ENCODE measurements at places on chromosomes 12 and 14. TPM values are rescaled to one million over a fixed set of nuclear protein-coding genes. Genes with fewer than 3 reads are reported as not detected.

RNASE3 gene
- total RNA-seq: not detected

FAR2 gene
- 13.3 TPM for total RNA-seq

TNS2 gene
- total RNA-seq: 232 TPM

CLEC7A gene
- 51.1 TPM for total RNA-seq

OTOGL gene
- 0.09 TPM for total RNA-seq

DNA sequence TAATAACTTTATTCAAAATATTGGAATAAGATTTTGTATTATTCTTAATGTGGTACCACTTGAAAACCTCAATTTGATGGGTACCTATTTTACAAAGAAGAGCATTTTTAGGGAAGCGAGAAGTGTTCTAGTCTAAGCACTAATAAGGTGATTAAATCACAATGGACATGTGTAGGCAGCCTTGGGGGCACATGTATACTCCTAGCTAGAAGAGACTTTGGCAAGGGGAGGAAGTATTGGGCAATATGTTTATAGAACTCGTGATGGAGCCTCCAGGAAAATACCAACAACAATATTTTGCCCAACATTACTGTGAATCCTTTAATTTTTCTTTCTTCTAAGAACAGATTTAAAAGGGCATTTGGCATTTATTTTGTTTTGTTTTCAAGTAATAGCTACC is 280.3 kb downstream of the ADAMTS20 start:
- no peaks in the 10 kb centered on the region for H3K4me1 ChIP-seq
- no peaks in the 10 kb centered on the region for H3K27me3 ChIP-seq
- H3K36me3 ChIP-seq: no peaks in the 10 kb centered on the region
- H3K27ac ChIP-seq: no peak overlapping the region
- no peak overlapping the region for H3K4me3 ChIP-seq

GRCh38 chr14:94370524-94370910 is 17.9 kb downstream of the SERPINA1 start:
- peak; percentile 21 for DNase-seq
- no peaks in the 10 kb centered on the region for H3K27me3 ChIP-seq
- no peak overlapping the region for H3K27ac ChIP-seq
- H3K4me1 ChIP-seq: no peaks in the 10 kb centered on the region
- no peak overlapping the region for H3K4me3 ChIP-seq

- no peaks in the 10 kb centered on the region for H3K36me3 ChIP-seq
- H3K27me3 ChIP-seq: no peaks in the 10 kb centered on the region
- no peaks in the 10 kb centered on the region for H3K4me1 ChIP-seq
- no peak for DNase-seq
These were observed 45.6 kb upstream of the SGPP1 start for GRCh38 chr14:63773504-63773903.

DNA sequence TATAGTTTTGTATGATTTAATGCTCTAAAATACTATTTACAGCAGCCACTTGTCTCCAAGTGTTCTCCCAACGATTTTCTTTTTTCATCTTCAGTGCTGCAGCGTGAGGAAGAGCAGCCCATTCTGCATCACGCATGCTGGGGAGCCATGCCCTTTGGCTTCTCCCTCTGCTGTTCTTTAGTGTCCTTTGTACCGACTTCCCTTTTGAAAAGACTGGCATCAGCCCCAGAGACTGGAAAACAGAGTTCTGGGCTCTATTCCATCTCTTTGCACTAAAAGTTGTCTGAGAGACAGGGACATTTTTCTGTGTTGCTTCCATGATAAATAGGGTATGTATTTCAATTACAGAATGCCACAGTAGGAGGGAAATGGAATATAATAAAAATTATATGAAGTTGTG is 105.1 kb downstream of the RERG start:
- H3K36me3 ChIP-seq: no peaks in the 10 kb centered on the region
- no peaks in the 10 kb centered on the region for H3K4me1 ChIP-seq
- H3K4me3 ChIP-seq: no peak overlapping the region
- no peak overlapping the region for H3K27ac ChIP-seq
- no peak for DNase-seq
- no peaks in the 10 kb centered on the region for H3K27me3 ChIP-seq

GRCh38 chr14:93879362-93879983 is 47.7 kb upstream of the FAM181A start:
- no peaks in the 10 kb centered on the region for H3K36me3 ChIP-seq
- H3K4me1 ChIP-seq: peaks cover 5% of the 10 kb centered on the region
- H3K4me3 ChIP-seq: peak overlapping the region; percentile 19
- no peaks in the 10 kb centered on the region for H3K27me3 ChIP-seq
- peak overlapping the region; percentile 60 for H3K27ac ChIP-seq

DNA sequence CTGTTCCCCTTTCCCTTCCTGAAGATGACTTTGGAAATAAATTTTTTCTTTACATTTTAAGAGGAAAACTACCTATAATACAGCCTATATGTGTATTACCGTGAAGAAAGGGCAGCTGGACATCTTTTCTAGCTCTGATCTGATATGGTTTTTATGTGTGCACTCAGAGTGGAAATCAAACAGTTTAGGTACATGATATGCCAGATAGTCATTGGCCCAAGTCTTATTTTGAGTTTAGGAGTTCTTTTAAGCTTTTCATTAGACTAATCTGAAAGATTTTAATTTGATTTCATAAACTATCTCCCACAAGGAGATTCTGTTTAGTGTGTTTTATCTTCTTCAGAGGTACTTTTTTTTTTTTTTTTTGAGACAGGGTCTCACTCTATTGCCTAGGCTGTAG is 48.8 kb downstream of the KIAA0586 start:
- H3K36me3 ChIP-seq: peaks cover 16% of the 10 kb centered on the region
- DNase-seq: no peak
- H3K27me3 ChIP-seq: no peaks in the 10 kb centered on the region
- H3K4me1 ChIP-seq: no peaks in the 10 kb centered on the region
- no peak overlapping the region for H3K27ac ChIP-seq
- H3K4me3 ChIP-seq: no peak overlapping the region

DNA sequence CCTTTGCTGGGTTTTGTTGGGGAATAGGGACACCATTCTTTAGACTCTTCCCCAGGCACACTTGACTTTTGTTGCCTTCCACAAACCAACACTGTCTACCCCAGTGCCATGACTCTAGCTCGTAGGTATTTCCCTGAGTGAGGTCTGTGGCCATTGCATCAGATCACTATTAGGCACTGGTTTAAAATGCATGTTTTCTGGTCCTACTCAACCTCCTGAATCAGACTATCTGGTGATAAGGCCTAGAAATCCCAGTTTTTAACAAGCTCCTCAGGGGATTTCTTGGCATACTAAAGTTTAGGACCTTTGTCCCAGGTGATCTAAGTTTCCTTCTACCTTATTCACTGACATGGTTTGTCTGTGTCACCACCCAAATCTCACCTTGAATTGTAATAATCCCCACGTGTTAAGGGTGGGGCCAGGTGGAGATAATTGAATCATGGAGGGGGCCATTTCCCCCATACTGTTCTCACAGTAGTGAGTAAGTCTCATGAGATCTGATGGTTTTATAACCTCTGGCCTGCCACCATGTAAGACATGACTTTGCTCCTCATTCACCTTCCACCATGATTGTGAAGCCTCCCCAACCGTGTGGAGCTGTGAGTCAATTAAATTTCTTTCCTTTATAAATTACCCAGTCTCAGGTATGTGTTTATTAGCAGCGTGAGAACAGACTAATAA is 87.8 kb upstream of the PSMC1 start:
- no peak overlapping the region for H3K27ac ChIP-seq
- H3K4me1 ChIP-seq: no peaks in the 10 kb centered on the region
- H3K27me3 ChIP-seq: peaks cover 21% of the 10 kb centered on the region
- no peaks in the 10 kb centered on the region for H3K36me3 ChIP-seq
- no peak for DNase-seq

DNA sequence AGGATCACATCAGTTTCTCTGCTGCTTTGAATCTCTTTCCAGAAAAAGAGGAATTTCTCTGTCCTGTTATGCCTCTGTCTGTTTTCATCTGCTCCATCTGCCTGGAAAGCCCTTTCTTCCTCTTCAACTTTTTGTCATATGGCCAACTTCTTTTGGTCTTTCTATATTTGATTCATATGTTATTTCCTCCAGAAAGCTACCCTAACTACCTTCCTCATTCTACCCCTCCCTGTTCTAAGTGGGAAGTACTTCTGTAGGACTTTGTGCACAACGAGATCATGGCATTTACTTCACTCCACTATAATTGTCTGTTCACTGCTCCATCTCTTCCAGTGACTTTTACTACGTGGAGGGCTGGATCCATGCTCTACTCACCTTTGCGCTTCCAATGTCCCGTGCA is 5.9 kb downstream of the CLEC4D start:
- H3K4me3 ChIP-seq: no peak overlapping the region
- no peak for DNase-seq
- no peak overlapping the region for H3K27ac ChIP-seq
- H3K36me3 ChIP-seq: no peaks in the 10 kb centered on the region
- no peaks in the 10 kb centered on the region for H3K4me1 ChIP-seq
- H3K27me3 ChIP-seq: no peaks in the 10 kb centered on the region

DNA sequence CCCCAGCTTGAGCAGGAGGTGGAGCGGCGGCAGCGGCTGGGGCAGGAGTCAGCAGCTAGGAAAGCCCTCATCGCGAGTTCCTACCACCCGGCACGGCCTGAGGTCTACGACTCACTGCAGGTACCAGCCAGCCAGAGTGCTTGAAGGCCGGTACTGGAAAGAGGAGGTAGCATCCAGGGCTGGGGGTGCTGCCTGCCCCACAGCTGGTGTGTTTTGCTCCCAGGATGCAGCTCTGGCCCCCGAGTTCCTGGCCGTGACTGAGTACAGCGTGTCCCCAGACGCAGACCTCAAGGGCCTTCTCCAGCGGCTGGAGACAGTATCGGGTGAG is 1.6 kb downstream of the OGFOD2 start:
- no peak overlapping the region for H3K27ac ChIP-seq
- no peaks in the 10 kb centered on the region for H3K36me3 ChIP-seq
- H3K4me1 ChIP-seq: peaks cover 39% of the 10 kb centered on the region
- no peaks in the 10 kb centered on the region for H3K27me3 ChIP-seq
- peak overlapping the region; percentile 97 for H3K4me3 ChIP-seq
- peak; percentile 65 for DNase-seq

GRCh38 chr12:132030367-132031038 is 80.8 kb downstream of the EP400 start:
- no peaks in the 10 kb centered on the region for H3K27me3 ChIP-seq
- no peak for DNase-seq
- no peak overlapping the region for H3K4me3 ChIP-seq
- peaks cover 100% of the 10 kb centered on the region for H3K36me3 ChIP-seq
- no peak overlapping the region for H3K27ac ChIP-seq

- H3K27ac ChIP-seq: no peak overlapping the region
- DNase-seq: peak; percentile 52
- H3K4me1 ChIP-seq: no peaks in the 10 kb centered on the region
- H3K27me3 ChIP-seq: peaks cover 13% of the 10 kb centered on the region
- H3K36me3 ChIP-seq: no peaks in the 10 kb centered on the region
These were observed 400.2 kb downstream of the TMEM121 start for GRCh38 chr14:105926373-105927095.

- H3K27me3 ChIP-seq: peaks cover 10% of the 10 kb centered on the region
- no peak overlapping the region for H3K4me3 ChIP-seq
- DNase-seq: no peak
- H3K36me3 ChIP-seq: no peaks in the 10 kb centered on the region
These were observed 2.6 kb upstream of the KRT79 start for GRCh38 chr12:52836491-52837412.

DNA sequence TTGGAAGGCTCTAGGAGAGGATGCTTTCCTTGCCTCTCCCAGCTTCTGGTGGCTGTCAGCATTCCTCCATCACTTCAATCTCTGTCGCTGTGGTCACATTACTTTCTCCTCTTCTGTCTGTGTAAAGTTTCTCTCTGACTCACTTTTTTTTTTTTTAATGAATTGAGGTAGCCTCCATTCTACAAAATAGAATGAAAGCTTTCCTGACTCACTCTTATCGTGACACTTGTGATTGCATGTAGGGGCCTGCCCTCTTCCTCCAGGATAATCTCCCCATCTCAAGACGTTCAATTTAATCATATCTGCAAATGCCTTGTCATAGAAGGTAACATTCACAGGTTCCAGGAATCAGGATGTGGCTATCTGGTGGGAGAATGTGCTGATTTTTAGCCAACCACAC is 153.5 kb upstream of the HMGA2 start:
- no peaks in the 10 kb centered on the region for H3K36me3 ChIP-seq
- H3K4me1 ChIP-seq: no peaks in the 10 kb centered on the region
- H3K27me3 ChIP-seq: peaks cover 7% of the 10 kb centered on the region
- H3K4me3 ChIP-seq: no peak overlapping the region
- no peak overlapping the region for H3K27ac ChIP-seq
- DNase-seq: no peak

DNA sequence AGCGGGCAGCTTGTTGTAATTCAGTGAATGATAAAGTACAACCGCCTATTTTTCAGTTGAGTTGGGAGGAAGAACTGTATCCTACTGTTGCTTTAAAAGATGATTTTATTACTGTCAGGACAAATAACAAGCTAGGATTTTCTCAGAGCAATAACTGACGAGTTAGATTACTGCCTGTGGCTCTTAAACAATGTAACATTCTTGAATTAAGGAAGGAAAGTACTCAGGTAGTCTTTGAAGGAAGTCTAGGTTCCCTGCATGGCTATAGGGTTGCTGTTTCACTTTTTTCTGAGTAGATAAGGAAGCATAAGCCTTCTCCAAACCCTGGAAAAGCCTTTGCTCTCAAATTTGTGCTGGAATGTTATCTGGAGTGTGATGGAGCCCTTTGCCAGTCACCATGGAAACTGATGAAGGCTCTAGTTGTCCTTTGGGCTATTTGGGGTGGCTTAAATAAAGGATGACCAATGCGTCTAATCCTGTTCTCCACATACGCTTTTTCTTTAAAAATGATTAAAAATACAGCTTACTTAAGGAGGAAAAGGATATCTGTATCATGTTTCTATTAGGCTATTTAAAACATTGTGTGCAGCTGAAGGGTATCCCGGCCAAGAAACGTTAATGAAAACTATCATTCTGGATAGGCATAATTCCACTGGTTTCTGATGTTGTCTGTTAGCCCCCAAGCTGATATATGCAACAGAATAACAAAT is 17.7 kb downstream of the NUBPL start:
- no peak for DNase-seq
- no peak overlapping the region for H3K27ac ChIP-seq
- no peaks in the 10 kb centered on the region for H3K27me3 ChIP-seq
- H3K4me1 ChIP-seq: peaks cover 7% of the 10 kb centered on the region
- no peak overlapping the region for H3K4me3 ChIP-seq
- no peaks in the 10 kb centered on the region for H3K36me3 ChIP-seq

DNA sequence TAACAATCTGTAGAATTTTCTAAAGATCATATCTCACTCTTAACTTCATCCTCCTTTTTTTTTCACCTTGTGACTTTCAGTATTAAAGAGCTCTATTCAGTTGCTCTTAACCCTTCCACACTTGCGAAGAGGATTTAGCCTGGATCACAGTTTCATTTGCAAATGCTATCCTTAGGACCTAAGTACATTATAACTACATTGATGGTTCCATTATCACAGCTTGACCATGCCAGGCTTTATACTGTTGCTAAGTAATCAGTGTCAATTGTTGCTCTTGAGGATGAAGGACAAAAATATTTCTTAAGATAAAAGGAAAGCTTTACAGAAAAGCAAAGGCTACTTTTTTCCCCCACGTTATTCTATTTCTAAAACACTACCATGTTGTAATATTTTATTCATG is 122.2 kb downstream of the PDZRN4 start:
- no peak overlapping the region for H3K4me3 ChIP-seq
- no peak for DNase-seq
- no peak overlapping the region for H3K27ac ChIP-seq
- H3K4me1 ChIP-seq: no peaks in the 10 kb centered on the region
- no peaks in the 10 kb centered on the region for H3K36me3 ChIP-seq
- no peaks in the 10 kb centered on the region for H3K27me3 ChIP-seq

- H3K36me3 ChIP-seq: no peaks in the 10 kb centered on the region
- DNase-seq: no peak
- H3K4me3 ChIP-seq: no peak overlapping the region
- peaks cover 9% of the 10 kb centered on the region for H3K27me3 ChIP-seq
- H3K4me1 ChIP-seq: no peaks in the 10 kb centered on the region
These were observed 206.3 kb upstream of the C14orf180 start for GRCh38 chr14:104373055-104373854.

All from upper lobe of right lung (tissue), 1 donor.